ENCODE measurements at places on chromosomes 6 and 20.

DNA sequence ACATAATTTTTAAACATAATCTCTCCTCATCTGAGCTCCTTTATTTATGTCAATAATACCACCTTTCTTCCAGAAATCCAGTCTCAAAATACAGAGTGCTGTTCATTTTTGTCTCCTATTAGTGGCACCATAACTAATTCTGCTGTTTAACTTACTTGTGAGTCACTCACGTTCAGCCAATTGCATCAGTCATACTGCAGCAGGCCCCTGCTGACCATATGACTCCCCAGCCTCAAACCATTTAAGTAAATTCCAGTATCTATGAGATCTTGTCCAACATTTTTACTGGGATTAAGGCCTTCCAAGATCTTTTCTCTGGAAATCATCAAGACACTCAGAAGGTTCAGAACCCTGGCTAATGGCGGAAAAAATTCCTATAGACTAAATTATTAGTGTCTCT lies 982.2 kb upstream of the MAP3K7 start:
- no peak for DNase-seq

GRCh38 chr6:138970856-138971425 lies 17.1 kb downstream of the REPS1 start:
- no peak for DNase-seq

DNA sequence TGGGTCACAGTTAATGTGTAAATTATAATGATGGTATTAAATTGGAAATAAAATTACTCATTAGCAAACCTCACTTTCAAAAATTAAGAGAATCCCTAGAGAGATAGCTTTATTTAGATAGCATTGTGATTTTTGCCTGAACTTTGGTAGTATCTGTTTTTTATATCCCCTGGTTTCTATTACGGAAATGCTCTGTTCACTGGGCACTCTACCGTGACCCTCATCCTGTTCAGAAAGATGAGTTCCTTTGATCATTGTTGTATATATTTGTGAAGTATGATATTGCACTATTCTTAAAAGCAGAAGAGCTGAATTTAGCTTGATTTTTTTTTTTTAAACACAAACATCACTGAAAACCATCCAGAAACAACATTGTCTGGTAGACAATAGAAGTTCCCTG lies 1143.8 kb upstream of the MAP3K7 start:
- no peak for DNase-seq

- no peak for DNase-seq
These were observed 12.4 kb downstream of the SCML4 start for GRCh38 chr6:107811591-107812218.

DNA sequence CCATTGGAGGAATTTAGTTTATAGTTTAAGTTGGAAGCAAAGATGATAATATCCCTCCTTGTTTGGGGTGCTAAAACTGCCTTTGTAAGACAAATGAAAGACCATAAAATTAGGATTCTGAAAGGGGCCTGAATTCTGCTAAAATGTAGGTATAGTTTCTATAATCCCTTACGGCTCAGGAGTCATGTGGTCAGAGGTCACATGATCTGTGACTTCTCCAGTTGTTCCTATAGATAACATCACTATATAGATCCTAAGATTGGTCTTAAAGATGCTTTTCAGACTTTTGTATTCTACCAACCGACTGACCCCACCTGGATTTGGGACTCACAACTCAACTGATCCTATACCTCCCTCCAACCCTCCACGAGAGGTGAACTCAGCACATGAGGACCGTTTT lies 36.6 kb downstream of the ZNF311 start:
- no peak for DNase-seq

DNA sequence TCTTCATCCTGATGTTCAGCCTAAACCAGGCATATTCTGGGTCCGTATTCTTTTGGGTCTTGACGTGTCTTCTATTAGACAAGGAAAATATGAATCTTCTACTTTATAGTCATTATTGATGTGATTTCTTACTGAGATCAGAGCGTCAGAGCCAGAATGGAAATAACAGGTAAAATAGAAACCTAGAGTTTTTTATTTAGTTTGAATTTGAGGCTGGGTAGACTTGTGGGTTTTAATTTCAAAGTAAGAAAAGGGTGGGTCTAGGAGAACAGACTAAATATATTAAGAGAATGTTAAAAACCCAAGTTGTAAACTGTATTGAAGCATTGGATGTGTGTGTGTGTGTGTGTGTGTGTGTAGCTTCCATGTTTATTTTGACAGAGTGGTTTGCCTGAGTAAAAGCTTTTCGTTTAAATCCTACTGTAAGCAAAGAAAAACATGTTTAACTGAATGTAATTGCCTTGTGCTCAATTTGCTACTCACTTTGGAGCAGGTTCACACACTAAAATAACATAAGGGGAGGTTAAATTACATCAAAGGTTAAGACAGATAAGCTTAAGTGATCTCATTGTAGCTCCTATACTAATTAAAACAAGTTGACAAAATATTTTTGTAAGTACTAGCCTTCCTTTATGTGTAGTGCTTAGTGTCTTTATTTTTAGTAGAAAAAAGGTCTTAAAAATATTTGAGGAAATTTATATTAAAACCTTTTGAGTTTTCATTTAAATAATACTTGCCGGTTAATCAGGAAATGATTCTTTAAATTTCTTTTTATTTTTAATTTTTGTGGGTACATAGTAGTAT lies 17.4 kb downstream of the HECA start:
- no peak for DNase-seq

GRCh38 chr20:64224351-64225170 lies 31.0 kb upstream of the PCMTD2 start:
- no peak for DNase-seq

DNA sequence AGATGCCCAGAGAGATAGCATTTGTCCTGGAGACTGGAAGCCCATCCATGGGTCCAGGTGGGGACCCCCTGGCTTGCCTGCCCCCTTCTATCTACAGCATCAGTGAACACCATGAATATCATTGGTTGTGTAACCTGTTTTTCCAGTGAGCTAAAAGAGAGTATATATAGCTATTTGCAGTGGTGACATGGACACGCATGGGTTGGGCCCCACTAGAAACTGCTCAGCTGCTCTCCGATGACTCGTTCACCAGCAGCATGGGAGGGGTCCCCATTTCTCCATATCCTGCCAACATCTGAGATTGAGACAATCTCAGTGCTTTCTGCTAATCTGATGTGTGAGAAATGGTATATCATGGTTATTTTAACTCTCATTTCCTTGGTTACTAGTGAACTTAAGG lies 4.0 kb upstream of the ZC3H12D start:
- no peak for DNase-seq

- no peak for DNase-seq
These were observed 11.6 kb downstream of the PTPRT start for GRCh38 chr20:43178080-43178479.

- no peak for DNase-seq
These were observed 152.9 kb downstream of the SOD2 start for GRCh38 chr6:159540152-159540551.

DNA sequence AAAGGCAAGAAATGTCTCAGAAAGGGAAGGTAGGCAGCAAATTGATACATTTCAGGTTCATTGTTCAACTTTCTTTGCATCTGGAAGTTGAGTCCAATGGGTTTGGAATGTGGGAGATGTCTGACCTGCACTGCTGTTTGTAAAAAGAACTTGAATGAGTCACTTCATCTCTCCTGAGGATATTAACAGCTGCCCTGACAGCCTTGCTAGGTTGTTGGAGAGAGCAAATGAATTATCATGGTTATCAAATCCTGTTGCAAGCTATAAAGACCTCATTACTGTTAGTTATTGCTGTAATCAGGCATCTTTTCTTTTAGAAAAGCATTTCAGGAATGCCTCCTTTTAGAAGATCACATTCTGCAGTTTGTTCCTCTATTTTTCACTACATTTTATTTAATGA lies 23.0 kb upstream of the FLRT3 start:
- no peak for DNase-seq

DNA sequence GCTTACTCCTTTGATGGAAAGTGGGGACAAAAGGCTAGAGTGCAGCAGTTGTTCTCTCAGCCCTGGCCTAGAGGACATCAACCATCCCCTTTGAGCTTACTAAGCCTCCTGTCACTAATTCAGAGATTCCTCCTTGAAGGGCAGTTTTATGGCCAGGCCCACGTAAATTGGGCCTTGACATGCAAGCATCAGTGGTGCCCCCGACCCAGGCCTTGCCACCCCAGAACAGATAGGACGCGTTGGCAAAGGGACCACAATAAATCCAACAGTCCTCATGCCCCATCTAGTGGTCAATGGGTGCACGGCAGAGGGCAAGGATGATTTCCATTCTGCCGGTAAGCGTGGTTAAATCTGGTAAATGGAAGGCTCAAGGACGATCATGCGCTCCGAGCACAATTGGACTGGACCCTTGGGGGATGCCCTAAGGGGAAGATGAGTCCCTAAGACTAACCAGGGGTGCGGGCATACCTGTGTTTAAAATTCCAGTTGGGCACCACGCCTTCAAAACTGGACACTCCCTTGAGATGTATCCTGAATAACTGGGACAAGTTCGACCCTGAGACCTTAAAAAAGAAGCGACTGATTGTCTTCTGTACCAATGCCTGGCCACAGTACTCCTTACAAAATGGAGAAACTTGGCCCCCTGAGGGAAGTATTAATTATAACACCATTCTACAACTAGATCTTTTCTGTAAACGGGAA lies 32.6 kb downstream of the CEP85L start:
- DNase-seq, result no peak

DNA sequence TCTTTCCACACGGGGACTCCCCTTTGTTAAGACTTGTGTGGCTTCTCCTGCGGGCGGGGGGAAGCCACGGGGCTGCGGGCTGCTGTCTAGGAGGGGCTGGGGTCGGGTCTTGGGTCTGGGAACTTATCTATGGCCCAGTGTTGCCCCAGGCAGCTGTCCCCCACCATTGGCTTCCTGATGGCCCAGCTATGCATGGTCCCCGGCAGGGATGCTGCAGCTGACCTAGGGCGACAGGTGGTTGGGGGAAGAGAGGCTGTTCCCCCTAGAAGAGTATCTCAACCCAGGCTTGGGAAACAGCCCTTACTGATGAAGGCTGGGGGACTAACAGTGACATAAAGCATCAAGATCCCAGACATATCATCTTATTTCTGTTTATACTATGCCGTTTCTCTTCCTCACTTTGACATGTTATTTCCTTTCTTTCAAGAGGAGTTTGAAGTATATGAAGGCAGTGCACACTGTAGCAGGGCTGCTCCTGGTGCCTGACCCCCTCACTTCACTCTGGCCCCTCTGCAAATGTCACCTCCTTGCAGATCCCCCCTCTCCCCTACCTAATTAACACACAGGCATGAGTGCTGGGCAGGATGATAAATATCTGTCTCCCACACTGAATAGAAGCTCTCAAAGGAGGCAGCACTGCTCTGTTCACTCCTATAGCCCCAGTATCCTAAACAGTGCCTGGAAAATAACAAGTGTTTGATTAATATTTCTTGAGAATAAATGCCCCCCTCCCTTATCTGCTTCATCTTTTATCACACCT lies 87.0 kb downstream of the HIVEP2 start:
- DNase-seq, result no peak

DNA sequence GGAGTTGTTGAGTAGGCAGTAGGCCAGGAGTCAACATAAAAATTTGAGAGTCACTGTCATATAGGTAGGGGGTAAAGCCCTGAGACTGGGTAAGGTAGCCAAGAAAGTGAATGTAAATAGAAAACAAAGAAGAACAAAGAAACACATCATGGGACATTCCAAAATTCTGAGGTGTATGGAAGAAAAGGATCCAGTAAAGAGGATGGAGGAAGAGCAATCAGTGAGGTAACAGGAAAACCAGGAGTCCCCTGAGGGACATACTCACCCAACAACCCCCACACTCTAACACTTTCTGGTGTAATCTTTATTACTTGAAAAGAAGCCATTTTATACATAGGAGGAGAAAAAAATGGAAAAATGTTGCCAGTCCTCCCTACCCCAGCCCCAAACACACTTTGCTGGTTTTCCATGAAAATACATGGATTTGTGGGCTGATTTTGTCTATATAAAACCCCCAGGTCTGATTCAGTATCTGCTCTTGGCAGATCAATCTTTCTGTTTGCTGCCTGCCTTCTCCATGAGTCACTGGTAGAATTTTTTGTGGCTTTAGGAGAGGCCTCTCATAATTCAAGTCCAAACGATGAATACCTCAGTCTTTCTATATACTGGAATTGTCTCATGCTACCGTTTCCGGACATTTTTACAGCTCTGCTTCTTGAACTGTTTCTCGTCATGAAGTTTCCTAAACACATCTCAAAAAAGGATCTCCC lies 271.4 kb upstream of the MAN1A1 start:
- DNase-seq, result no peak

- DNase-seq, result no peak
These were observed 40.8 kb upstream of the BMP5 start for GRCh38 chr6:55916188-55916587.

DNA sequence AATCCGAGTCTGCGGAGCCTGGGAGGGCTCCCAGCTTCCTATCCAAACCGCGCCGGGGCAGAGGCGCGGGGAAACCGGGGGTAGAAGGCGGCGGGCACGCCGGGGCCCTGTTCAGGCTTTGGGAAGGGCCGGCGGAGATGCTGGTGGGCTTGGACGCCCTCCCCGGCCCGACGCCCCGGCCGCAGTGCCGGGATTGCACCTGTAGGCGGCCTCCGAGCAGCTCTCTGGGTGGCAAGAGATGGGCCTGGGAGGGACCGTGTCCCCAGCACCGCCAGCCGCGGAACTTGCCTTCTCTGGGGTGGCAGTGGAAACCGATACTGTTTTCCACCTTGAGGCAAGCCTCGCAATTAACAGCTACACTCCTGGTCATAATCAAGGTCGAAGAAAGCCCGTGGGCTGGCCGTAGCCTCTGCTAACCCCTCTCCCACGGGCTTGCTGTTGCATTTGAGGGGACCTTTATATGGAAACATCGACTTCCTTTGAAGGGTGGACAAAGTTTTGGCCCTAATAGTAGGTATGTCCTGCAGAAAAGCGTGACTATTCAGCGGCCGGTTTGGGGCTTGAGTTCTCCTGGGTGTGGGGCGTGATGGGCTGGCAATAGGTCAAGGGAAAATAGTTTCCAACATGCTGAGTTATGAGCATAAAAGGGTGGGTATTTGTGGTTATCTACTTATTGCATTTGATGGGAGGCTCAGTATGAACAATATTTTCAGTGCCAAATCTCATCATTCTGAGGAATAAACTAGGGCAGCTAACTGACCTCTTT lies 1.1 kb upstream of the JAG1 start:
- DNase-seq, result peak; percentile 63

- DNase-seq, result no peak
These were observed 14.0 kb downstream of the STK38 start for GRCh38 chr6:36533321-36533720.
